CD4-positive, alpha-beta T cell treated with Interleukin-10 for 1 hour (primary cell): ENCODE measurements at places on chromosomes 7 and 10.

DNA sequence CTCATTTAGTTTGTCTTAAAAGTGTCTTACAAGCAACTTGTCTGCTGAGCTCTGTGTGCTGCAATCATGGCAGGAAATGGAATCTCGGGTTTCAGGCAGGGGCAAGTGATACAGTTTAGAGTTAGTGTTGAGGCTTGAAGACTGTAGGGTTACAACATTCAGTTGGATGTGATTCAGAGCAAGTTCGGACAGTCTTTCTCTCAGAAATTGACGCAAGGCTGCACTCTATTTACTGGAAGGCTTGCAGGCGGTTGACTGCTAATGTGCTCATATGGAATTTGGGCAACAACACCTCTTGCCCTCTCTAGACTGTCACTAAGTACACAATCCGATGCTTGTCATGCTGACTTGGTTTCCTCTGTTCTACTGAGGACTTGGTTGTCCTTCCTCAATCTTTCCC lies 161.7 kb upstream of the BMPER start:
- DNase-seq = no peak

DNA sequence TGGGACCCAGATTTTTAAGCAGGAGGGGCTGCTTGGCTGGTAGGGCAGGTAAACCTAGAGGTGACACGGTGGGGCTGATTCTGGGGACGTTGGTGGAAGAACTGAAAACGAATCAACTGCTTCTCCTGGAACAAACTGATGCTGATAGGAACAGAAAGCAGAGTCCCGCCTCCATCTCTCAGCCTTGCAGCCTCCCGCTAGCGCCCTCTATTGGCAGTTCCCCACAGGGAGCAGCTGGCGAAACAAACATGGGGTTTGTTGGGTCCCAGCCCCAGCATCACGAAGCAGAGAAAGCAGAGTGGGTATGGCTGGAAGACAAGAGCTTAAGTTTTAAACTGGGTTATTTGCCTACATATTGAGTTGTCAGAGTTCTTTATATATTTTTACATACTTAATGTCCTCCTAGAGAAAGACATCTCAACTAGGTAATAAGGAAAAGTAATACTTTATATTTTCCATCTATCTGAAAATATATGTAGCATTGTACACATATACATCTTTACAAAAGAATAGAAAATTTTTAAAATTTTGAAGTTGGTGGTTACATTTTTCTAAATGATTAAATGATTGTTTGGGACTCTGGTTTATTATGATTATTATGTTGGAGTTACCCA lies 42.3 kb upstream of the FOXI2 start:
- no peak for DNase-seq

- no peak for DNase-seq
Observed at GRCh38 chr10:132445516-132446194, 48.7 kb downstream of the PWWP2B start.

- no peak for DNase-seq
Observed at GRCh38 chr10:20855398-20856038, 41.6 kb downstream of the NEBL start.

- DNase-seq = no peak
Observed at GRCh38 chr10:133039107-133039802, 48.5 kb upstream of the ADGRA1 start.

DNA sequence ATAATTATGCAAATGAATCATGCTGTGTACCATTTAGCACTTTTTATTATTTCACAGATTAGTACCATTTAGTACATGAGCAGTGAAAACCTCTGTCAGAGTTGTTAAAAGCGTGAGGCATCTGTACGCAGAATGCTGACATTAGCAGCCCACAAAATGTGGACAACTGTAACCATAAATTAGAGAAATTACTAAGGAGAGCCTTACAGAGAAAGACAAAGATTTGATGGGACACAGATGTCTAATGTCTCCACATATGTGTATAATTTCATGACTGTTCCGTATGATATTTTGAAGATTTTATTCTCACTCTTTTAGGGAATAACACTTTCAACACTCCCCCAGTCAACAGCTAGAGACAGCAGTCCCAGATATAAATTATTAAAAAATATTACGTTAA lies 414.0 kb upstream of the ANKRD30A start:
- DNase-seq = no peak

GRCh38 chr10:24984906-24985305 lies 31.1 kb downstream of the ENKUR start:
- no peak for DNase-seq

- no peak for DNase-seq
Observed at GRCh38 chr7:122261442-122261841, 43.1 kb downstream of the FEZF1 start.

DNA sequence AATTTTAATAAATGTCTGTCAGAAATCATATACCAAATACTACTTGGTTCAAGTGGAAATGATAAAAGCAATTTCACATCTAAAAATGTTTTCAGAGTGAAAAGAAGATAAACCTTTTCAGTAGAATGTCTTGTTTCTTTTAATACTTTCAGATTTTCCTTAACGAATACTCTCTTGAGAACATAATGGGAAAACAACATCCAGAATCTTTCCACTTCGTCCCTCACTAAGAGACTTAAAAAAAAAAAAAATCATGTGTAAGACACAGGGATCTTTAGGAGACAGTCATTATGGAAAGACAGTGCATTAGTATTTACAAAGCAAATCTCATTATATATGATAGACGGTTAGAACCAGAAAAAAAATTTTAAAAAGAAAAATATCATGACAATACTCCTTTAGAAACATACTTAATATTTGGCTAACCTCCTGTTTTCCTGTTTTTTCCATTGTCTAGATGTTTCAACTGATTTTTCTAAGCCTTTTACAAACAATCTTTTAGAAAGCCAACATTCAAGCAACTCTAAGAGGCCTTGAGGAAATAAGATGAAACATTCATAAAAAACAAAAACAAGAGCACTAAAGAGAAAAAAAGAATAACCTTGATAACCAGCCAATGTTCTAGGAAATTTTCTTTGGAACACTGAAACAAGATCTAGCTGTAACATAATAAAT lies 339.9 kb upstream of the LRRN3 start:
- DNase-seq = no peak

DNA sequence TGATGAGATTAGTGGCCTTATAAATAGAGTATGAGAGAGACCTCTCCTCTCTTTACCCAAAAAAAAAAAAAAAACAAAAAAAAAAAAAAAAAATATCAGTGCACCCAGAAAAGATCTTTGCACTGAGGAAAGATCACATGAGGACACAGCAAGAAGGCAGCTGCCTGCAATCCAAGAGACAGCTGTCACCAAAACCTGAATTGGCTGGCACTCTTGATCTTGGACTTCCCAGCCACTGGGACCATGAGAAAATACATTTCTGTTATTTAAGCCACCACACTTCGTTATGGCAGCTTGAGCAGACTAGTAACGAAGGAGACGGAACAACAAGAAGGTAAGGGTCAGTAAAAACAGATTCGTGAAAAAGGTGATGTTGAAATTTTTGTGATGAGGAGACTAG lies 47.0 kb downstream of the TMEM106B start:
- no peak for DNase-seq

DNA sequence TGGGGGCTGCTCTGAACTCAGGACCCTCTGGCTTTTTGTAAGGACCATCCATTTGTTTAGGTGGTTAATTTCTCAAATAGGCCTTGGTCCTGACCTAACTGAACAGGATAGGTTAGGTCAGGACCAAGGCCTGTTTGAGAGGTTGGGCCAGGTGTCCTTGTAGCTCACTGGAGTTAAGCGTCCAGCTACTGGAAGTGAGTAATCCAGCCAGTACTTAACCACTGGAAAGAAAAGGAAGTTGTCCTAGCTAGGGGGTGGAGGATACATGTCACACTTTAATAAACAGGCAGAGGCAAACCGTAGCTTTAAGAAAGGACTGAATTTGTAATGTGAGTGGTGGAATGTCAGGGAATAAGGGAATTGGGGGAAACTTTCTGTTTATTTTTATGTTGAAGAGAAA lies 96.0 kb downstream of the GPR85 start:
- DNase-seq = no peak

GRCh38 chr7:49812534-49812933 lies 39.1 kb downstream of the VWC2 start:
- DNase-seq = no peak

DNA sequence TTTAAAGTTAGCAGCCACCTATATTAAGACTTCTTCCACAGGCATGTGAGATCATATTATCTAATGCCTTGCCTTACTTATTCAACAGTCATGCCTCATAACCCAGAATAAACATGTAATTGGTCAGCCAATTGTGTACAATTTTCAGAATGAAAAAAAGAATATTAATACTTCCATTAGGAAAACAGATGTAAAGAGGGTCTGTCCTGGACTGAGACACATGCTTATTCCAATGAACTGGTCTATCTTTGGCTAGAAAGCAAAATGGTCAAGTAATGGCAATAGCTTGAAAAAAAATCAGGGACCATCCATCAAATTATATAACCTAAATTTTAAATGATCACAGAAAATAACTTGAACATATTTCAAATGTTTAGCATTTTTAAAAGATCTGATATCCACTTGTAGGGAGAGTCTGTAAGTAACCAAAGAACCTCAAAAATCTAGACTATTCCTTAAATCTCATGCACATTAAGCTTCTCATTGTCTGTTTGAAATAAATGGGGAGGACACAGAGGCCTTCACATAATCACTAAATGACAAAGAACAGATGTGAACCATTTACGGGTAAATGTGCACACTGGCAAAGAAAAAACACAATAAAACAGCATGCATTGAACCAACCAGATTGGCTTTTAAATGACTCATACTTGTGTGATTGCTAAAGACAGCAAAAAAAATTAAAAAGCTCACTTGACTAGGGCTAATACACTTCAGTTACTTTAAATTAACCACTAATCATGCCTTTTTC lies 568.8 kb upstream of the PCDH15 start:
- DNase-seq = no peak

GRCh38 chr10:131546086-131546810 lies 234.7 kb upstream of the TCERG1L start:
- DNase-seq = no peak

DNA sequence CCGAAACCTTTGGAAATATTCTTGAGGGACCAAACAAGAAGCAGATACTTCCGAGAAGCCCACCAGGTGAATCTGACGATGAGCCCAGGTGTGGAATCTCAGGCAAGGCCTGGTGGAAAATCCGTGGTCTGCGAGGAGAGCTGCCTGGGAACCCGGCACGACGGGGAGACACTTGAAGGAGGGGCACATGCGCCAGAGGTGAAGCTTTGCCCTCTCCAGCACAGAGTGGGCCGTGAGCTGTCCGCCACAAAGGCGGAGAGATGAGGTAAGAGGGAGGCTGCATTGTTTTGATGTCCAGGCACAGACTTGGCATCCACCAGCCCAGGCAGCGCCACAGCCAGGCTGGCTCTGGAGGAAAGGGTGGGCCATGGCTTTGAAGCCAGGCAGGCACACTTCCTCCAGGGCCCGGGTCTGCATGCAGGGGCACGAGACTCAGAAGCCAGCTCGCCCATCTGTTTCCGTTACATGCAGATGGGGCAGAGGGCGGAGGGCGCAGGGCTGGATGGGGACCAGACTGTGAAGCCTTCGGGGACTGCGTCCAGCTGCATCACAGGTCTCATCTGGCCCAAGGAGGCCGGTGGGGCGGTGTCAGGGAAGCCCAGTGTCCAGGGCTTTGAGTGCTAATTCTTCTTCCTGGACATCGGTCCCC lies 45.4 kb downstream of the CALML3 start:
- DNase-seq = no peak

DNA sequence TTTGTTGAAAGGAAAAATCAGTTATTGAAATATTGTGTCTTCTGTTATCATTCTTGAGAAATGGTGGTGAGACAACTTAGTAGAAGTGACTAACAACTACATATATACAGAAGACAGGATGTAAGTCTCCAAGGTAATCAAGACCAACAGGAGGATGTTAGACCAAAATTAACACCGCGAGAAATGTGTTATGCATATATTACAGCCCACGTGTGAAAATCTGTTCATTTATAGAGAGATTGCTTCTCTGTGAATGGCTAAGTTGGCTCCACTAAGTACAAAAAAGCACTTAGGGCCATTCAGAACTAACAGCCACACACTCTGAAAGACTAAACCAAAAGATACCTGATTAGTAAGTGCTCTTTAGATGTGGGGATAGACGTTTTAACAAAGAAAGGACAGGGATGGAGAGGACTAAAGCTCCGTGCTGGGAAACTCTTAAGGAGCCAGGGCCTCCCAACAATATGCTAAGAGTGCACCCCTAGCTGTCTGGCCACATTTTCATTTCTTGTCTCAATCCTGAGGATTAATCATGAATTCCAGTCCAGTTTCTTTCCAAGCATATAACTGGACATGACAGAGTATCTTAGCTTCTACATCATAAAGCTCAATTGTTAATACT lies 26.5 kb downstream of the HDAC9 start:
- peak; percentile 8 for DNase-seq

- DNase-seq = no peak
Observed at GRCh38 chr7:157041514-157042277, 31.2 kb upstream of the MNX1 start.

- DNase-seq = no peak
Observed at GRCh38 chr10:13104697-13105096, 4.7 kb downstream of the OPTN start.

DNA sequence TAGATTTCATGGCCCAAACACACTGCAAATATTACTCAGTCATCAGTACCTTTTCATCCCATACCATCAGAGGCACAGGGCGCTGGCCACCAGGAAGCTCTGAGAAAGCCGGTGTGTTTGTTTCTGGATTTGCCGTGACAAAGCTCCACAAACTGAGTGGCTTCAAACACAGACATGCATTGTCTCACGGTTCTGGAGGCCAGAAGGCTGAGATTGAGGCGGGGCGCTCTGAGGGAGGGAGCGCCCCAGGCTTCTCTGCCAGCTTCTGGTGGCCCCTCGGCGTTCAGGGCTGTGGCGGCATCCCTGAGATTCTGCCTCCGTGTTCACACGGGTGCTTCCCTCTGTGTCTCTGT lies 3.7 kb upstream of the TTYH3 start:
- DNase-seq = no peak

DNA sequence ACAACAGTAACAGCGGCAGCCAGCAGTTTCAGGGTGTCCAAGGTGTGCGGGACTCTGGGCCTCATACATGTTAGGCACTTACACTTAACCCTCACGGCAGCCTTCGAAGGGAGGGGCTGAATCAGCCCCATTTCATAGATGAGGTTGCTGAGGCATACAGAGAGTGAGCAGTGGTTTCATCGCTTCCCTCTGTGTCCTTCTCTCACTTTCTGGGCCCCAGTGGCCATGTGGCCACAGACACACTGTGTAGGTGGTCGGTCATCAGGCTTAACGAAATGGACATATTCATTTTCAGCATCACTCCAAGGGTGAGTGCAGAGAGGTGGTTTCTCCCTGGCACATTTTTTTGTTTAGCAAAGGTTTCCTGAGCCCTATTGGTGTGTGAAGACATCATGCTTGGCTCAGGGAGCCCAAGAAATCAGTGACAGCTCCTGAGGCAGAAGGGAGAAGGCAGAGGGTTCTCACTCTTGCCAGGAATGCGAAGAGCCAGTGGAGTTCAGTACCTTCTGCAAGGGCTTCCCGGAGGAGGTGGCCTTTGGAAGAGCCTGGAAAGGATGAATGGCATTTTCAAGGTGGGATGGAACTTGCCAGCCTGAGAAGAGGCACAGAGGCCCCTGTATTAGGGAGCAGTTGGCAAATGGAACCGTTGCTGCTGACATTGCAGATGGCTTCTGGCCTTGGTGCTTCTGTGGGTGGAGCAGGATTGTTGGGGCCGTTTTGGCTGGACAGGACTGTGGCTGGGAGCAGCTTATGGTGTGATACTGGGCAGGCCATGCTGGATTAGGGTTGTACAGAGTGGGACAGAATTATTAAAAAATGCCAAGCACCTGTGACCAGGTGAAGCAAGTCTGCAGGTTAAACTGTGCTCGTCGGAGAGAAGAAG lies 61.7 kb upstream of the PPIF start:
- no peak for DNase-seq
